ENCODE measurements at places on chromosomes 13 and 19.

DNA sequence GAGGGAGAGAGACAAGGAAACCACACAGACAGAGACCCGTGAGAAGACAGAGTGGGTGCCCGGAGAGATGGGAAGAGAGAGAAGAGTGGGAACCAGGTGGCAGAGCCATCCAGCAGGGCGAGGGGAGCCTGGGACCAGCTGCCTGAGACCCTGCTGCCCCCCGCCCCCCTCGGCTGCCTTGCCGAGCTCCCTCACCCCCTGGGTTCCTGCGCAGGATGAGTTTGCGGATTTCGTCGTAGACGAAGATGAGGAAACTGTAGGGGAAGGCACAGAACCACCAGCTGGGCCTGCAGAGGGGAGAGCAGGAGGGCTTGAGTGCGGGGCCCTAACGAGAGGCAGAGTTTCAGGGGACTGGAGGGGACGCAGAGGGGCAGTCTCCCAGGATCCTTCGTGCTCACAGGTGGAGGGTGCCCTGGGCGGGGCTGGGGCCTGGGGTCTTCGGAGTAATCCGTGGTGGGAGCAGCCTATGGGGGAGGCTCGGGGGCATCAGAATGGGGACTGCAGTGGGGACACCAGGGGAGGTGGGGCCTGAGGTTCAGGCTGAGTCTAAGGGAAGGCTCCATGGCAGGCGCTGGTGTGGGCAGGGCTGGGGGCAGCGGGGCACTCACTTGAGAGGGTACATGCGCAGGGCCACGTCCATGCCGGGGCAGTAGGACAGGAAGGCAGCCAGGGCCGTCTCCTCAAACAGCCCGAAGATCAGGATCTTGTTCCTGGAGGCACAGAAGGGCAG is 8.1 kb upstream of the RABAC1 start:
- no peak for DNase-seq

- DNase-seq = no peak
Measured at GRCh38 chr19:32233091-32233490, 112.3 kb upstream of the ZNF507 start.

DNA sequence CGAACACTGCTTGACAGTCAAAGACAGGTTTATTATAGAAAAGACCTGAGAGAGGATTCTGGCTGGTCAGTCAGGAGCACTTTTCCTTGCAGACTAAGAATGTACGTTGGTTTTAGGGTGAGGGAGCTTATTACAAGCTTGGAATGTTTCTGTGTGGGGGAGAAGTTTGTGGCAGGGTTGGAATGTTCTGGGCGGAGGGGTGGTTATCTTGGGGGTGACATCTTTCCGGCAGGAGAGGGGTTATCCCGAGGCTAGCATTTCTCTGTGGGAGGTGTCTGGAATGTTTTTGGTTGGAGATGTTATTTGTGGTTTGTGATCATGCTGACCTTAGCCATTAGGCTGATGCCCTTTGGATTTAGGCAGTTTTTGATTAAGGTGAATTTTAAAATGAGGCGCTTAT is 61.8 kb downstream of the ZNF136 start:
- DNase-seq = no peak

- peak; percentile 46 for DNase-seq
Measured at GRCh38 chr19:50922317-50922853, 11.2 kb upstream of the KLK4 start.

DNA sequence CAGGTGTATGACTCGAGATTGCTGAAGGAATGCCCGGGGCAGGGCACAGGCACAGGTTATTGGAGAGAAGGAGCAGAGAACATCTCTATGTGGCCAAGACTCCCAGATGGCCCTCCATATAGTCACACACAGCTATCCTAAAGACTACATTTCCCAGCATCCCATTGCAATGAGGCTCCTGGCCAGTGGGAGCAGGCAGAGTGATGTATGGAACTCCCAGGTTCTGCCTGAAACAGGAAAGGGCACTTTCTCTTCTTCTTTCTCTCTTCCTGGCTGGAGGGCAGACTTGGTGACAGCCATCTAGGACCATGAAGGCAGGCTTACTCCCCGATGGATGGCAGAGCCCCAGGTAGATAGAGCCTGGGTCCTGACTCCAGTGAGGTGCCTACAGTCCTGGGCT is 13.5 kb downstream of the PPP1R13L start:
- no peak for DNase-seq

DNA sequence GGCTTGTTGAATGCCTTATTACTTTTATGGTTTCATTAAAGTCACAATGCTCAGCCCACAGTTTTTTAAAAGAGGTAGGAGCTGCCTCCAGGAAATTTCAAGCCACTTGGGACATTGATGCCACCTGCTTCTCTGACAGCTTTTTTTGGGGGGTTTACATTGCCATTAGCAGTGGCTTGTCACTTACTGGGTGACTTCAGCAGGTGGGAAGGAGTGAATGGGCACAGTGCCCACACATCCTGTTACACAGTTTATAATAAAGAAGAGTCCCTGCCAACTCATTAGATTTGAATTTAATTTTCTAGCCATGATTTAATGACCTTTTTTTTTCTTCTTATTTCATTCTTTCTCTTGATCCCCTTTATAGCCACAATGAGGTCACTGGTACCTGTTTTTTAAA is 61.0 kb downstream of the NHLRC3 start:
- DNase-seq = no peak

- DNase-seq = no peak
Measured at GRCh38 chr13:34869696-34870095, 72.4 kb upstream of the NBEA start.

DNA sequence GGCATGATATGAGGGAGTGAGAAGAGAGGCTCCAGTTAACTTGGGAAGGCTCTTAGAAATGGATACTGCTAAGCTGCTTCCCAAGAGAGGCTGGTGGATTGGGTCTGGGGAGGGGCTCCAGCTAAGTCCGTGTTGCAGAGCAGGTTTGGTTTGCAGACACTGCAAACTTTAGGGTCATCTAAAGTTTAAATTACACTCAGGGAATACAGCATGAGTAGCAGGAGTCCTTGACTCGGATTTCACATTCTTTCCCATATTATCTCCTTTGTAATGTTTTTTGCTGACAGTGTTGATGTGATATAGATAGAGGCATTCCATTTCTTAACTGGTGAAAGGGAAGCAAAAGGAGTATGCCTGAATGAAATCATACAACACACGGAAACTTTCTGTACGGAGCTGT is 31.9 kb downstream of the SGCG start:
- DNase-seq = no peak

GRCh38 chr19:35757231-35757748 is 461 bp upstream of the HSPB6 start:
- no peak for DNase-seq

GRCh38 chr13:38872693-38873092 is 117.9 kb downstream of the STOML3 start:
- DNase-seq = no peak

- no peak for DNase-seq
Measured at GRCh38 chr13:74675182-74675581, 541.0 kb upstream of the KLF12 start.

DNA sequence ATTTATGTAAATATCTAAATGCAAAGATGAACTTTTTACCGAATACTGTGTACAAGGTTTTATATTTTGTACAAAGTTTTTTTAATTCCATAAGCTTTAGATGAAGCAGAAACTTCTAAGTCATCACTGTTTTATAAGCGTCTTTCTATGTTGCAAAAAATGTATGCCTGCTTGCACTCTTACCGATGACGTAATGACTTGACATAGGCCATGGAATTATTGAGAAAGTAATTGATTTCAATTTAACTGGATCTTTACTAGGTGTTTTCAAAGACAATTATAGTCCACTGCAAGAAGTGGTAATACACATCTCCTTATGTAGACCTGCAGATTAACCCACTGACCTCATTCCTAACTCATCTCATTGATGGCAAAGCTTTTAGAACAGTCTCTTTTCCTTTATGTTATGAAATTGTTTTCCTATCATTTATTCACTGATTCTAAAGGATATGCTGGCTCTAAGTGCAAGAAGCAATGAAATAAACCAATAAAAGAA is 10.4 kb downstream of the DACH1 start:
- DNase-seq = no peak

DNA sequence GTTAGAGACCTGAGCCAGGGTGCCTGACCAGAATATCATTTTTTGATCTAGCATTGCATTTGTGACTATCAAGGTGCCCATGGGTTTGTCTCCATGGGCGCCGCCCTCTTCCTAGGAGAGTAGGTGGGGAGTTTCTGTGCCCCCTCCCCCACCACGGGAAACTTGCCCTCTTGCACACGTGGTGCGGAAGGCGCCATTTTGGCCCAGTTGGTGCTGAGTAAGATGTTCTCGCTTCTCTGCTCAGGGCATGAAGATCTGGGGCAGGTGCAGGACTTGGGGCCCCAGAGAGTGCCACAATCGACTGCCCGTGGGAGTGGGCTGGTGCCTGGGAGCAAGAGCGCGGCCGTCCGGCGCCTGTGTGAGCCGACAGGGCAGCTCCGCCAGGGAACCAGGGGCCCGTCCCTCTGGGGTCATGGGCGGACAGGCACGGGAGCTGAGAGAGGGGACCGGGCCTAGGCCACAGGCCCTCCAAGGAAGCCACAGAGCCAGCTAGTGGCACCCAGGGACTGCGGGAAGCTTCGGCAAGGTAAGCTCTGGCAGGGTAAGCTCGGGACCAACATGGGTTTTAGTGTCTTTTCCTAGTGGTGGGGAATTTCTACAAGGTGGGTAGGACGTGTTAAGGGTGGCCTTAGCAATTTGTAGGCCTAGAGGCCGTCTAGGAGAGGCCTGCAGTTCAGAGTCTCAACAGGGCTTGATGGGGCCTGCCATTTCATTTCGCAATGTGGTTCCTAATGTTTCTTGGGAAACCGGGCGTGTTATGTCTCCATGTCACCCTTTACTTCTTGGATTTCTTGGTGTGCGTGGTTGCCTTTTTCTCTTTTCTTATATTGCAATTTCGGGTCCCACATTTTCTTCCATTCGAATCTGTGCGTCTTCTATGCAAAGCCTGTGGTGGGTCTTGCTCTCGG is 14.5 kb downstream of the SACS start:
- no peak for DNase-seq

DNA sequence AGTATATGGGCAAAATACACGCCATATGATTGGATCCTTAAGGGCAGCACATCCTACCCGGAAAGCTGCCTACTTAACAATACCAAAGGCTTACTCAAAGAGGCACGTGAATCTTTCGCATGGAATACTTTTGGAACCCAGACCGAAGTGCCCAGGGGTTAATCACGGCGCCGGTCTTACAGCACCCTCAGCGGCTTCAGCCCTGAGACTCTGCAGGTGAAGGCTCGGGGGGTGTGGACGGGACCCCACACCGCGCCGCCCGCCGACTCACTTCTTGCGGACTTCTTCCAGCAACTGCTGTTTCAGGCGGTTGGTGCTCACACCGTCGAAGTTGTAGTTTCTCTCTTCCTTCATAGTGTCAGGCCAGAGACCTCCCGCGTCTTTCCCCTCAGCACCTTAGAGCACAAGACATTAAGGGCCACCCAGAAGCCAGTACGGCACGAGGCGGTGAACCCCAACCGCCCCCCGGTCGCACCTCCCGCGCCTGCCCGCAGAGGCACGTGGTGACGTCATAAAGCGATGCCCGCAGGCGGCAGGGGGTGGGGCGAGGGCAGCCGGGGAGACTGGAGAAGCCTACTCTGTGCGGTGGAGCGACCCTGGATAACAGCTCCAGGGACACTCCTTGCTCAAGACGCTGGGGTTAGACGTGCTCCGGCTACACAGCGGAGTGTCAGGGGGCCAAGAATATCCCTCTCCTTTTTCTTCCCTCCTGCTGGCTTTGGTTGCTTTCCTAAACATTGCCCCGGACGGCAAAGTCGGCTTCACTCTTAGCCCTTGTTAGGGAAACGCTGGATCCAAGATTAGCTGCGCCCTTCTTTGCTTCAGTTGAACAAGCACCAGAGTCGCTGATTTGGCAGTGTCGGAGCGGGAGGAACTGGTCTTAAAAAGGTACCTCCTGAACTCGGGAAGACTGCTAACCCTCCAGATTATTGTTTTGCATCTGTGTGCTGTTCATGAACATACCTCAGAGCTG is at the start of gene CCDC169:
Gene CCDC169, minus strand, starts transcription at position 449 of the 973 bp plus-strand sequence. Its CDS starts 95 bp downstream, at position 354.
- peak; percentile 6 for DNase-seq

DNA sequence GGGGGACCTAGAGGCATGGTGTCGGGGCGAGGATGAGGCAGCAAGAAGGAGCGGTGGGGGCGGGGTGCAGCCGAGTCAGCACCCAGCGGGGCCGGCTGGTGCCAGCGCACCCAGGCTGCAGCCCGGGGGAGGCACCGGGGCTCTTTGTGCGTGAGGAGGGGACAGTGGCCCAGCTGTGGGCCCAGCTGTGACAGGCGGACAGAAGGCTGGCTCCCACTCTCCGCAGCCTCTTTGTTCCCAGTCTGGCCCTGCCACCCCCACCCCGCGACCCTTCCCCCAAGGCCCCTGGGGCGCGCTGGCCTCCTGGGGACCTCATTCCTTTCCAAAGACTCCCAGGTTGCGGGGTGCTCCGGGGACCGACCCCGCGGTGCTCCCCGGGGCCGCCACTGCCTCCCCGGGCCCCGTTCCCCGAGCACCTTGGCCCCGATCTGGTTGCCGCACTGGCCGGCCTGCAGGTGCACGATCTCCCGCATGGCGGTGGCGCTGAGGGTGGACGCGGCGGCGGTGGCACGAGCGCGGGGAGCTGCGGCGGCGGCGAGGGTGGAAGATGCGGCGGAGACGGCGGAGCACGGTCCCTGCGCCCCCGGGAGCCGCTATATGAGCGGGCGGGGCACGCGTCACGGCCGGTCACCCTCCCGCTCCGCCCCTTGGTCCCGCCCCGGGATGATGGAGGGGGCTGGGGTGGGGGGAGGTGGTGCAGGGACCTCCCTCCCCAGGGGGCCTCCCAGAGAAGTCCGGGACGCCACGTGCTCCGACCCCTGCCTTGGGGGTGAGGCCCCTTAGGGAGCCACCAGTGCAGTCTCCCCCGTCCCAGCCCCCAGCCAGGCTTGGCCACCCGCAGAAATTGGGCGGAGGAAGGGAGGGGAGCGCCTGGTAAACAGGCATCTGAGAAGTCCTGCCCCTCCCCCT is at the start of gene TUBB4A:
Gene TUBB4A, minus strand, starts transcription at position 570 of the 909 bp plus-strand sequence. Its CDS starts 97 bp downstream, at position 473.
- no peak for DNase-seq

- no peak for DNase-seq
Measured at GRCh38 chr19:35555301-35556005, 8.0 kb downstream of the ATP4A start.

- DNase-seq = no peak
Measured at GRCh38 chr13:30872685-30873461, 33.2 kb upstream of the MEDAG start.

DNA sequence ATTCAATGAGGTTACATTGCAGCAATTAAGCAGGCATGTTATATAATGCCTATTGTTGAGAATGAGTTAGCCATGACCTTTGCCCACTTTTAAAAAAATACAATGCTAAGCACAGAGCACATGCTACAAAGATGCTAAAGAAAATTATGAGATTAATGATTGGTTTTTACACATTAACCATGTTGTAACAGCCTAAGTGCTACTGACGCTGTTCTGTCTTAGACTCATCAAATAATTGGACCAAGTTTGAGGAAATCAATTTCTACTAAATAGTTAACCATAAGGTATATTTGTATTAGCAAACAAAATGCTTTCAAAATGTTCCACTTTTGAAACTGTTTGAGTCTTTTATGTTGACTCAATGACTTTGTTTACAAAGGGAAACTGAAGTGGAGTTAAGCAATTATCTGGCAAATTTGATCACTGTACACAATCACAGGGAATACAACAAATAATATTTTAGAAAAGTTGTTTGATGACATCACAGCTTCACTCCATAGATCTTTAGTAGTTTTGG is 14.3 kb downstream of the MIR17HG start:
- no peak for DNase-seq

GRCh38 chr19:42480335-42481095 is 37.8 kb upstream of the CXCL17 start:
- DNase-seq = no peak

- DNase-seq = no peak
Measured at GRCh38 chr19:29668746-29669609, 3.7 kb downstream of the PLEKHF1 start.

GRCh38 chr19:42441049-42441445 is 1.7 kb downstream of the CXCL17 start:
- DNase-seq = no peak

- no peak for DNase-seq
Measured at GRCh38 chr13:38967446-38967845, 23.2 kb downstream of the STOML3 start.
